ENCODE measurements at places on chromosomes 3 and 15.

GRCh38 chr15:92028389-92028724 lies 174.8 kb downstream of the SLCO3A1 start:
- no peak for DNase-seq

DNA sequence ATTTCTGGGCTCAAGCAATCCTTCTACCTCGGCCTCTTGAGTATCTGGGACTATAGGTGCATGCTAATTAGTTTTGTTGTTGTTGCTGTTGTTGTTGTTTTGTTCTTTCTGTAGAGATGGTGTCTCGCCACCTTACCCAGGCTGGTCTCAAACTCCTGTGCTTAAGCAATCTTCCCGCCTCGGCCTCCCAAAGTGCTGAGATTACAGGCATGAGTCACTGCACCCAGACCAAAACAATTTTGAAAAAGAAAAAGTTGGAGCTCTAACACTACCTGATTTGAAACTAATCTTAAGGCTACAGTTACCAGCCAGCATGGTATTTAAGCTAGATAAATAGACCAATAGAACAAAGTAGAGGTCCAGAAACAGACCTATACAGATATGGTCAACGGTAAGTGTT lies 29.8 kb downstream of the KPNA1 start:
- no peak for DNase-seq

- DNase-seq, result no peak
Measured at GRCh38 chr3:66335671-66336070, 114.9 kb downstream of the SLC25A26 start.

DNA sequence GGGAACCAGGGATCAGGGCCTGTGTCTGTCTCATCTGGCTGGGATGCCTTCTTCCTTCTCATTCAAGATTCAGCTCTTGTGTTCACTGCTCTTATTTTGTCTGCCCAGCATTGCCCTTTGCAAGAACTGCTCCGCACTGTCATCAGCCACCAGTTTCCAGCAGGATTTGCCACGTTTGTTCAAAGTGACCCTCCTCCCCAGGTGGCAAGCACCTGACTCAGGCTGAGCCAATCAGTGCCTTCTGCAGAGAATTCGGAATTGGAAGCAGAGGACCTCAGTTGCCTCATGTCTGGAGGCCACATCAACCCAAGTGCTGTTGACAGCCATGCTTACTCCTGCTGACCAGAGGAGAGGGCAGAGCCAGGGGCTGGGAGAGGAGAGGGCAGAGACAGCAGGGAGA lies 124.5 kb downstream of the SMAD6 start:
- no peak for DNase-seq

DNA sequence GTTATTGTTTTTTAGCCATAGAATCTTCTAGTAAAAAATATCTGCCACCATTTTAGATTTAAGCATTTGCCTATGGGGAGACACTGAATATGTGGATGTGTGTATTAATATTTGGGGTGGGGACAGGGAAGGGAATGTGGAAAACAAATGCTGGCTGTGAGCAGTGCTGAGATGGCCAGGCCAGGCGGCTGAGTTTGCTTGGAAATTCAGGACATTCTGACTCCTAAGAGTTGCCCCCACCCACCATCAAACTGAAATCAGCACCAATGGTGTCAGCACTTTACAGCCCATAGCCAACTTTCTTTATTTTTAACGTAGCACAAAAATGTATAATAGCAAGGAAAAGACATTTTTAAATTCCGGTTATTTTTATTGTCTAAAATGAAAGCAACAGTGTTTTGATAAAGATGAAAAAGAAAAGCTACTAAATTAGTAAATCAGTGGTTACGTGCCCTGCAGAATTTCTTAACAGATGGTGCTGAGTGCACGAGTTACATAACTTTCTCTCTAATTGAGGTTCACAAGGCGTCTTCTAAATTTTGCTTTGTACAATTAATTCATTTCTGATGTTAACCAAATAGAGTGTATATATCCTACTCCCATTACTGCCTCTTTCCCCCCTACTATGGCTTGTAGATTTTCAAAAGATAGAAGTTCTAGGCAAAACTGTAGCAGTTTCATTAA lies 34.0 kb downstream of the B3GALNT1 start:
- DNase-seq, result no peak

DNA sequence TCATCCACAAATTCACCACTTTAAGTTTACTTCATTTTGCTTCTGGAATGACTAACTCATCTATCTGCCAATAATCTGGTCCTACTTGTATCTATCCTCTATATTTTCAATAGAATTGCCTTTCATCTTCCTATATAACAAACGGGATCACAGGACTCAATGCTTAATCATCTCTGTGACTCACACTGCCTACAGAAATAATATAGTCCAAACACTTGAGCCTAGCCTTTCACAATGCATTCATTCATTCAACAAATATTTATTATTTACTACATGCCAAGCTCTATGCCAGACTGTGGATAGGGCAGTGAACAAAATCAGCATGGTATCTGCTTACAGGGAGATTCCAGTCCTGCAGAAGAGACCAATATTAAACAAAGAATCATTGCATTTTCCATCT lies 16.6 kb upstream of the AGTR1 start:
- no peak for DNase-seq

GRCh38 chr3:128073807-128074206 lies 21.6 kb downstream of the SEC61A1 start:
- DNase-seq, result no peak

DNA sequence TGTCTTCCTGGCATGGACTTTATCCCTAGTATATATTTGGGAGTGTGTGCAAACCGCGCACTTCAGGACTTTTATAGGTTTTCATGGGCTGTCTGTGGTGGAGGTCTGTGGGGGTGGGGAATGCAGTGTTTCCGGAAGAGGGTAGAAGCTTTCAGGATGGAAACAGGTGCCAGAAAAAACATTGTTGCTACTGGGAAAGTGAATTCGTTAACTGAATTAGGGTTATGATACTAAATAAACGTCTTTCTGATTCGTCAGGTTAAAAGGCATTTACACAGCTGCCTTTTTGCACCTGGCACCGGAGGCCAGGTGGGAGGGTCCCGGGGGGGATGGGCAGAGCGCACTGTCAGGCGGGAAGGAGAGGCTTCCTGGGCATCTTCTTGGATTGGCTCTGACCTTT lies 62.1 kb downstream of the SLCO3A1 start:
- no peak for DNase-seq

- DNase-seq, result no peak
Measured at GRCh38 chr15:91068436-91068835, 31.6 kb upstream of the SV2B start.

DNA sequence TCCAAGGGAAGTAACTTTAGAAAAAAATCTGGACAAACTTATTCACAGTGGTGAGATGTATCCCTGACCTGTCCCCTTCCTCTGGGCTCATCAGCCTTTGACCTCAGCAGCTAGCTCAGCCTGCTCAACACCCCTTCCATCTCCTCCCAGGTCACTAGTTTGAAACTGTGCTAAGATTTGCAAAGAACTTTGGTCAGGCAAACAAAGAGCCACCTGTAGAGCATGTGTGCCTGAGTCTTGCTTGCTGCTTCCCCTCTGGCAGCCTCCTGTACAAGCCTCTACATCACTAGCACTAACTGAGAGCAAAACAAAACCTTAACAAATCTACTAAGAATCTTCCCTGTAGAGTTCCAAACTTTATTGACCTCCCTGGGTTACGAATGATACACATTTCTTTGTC lies 43.9 kb downstream of the NR1I2 start:
- no peak for DNase-seq

DNA sequence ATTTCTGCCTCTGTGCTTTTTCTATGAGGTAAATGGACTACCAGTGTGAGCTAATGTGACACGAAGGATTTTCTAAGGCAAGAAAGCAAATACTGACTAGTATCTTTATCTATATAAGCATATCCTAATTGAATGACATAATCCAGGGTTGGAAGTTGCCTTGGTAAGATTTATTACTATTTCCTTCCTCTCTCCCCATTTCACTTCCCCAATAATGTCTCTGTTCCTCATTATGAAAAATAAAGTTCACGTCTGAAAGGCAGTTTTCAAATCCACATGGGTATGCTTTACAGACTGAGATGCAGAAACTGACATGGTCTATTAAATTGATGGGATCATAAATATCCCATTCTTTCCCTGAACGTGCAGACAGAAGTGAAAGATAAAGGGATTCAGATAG lies 86.0 kb downstream of the DTWD1 start:
- no peak for DNase-seq

- DNase-seq, result no peak
Measured at GRCh38 chr15:95610945-95611344, 719.6 kb upstream of the NR2F2 start.

DNA sequence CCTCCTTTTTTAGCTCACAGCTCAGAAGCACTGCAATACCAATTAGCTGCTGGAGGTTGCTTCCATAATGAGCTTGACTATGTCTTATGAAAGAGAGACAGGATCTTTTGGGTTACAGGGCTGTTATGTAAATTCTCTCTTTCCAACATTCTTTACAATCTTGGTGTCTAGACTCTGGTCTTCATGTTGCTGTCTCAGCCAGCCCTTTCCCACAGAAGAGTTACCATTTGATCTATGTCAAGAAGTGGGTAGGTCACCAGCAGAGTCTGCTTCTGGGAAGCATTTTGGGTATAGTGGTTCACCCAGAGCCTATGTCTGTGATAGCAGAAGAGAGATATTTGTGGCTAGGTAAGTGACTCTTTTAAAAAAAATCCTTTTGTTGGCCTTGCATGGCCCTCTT lies 234.5 kb downstream of the SATB1 start:
- DNase-seq, result no peak

- no peak for DNase-seq
Measured at GRCh38 chr15:43218908-43219706, 1.7 kb downstream of the EPB42 start.

GRCh38 chr3:104556372-104557078 lies 810.2 kb upstream of the ALCAM start:
- no peak for DNase-seq

- DNase-seq, result no peak
Measured at GRCh38 chr15:98289747-98290146, 329.2 kb downstream of the ARRDC4 start.

GRCh38 chr3:87084868-87085267 lies 93.9 kb upstream of the VGLL3 start:
- DNase-seq, result no peak

GRCh38 chr3:198113206-198114053 lies 153.4 kb downstream of the LMLN start:
- DNase-seq, result no peak

DNA sequence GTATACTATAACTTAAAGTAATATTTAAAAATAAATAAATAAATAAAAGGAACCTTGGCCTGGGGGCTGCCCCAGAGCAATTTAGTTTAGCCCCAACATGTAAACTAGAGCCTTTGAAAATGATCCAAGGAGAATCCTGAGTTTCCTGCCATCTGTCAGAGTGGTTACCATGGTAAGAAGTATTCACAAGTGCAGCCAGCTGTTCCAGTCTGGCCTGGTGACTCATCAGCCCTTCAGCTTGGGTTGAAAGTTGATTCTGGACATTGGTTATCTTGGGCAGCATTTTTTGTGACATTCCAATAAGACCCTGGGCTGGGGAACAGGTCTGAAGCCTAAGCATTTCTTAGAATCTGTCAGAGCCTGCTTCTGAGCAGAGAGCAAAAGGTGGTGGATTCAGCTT lies 72.7 kb upstream of the LRTM1 start:
- no peak for DNase-seq

DNA sequence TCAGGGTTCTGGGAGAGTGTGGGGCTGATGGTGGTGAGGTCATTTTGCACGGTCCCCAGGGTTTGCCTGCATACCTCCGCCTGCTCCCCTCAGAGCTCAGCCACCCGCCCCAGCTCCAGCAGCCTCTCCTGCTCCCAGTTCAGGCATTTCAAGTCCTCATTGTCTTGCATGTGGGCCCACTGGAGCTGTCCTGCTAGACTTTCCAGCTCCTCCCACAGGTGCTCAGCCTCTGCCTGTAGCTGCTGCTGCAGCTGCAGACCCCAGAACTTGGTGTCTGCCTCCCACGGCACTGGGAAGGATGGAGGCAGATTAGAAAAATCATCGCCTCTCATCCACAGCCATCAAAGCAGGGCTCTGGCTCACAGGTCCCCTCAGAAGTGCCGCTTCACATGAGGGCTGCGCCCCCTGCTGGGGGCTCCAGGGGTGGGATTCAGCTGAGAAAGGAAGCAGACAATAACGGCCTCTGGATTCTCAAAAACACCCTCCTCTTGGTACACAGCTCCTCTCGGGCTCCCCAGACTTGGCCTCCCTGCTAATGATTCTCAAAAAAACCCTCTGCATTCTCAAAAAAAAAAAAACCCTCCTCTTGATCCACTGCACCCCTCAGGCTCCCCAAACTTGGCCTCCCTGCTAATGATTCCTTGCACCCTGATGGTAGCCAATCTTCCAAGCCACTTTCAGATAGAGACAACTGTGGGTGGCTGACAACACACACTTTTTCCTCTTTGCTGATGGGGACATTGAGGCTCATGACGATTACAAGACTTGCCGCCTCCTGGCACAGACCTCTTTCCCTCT lies 89.3 kb upstream of the C2CD4B start:
- peak; percentile 67 for DNase-seq

DNA sequence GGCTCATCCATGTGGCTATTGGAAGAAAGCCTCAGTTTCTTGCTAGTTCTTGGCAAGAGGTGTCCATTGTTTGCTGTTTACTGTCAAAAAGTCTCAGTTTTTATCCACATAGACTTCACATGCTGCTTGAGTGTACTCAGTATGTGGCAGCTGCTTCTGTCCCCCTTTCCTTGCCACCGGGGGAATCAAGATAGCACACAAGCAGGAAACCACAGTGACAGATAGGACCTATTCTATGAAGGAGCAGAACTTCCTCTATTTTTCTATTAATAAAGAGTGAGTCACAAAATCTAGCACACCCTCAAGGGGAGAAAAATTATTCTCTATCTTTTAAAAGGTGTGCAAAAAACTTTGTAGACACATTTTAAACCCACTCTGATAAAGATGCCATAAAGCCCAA lies 121.4 kb upstream of the GMNC start:
- DNase-seq, result no peak

DNA sequence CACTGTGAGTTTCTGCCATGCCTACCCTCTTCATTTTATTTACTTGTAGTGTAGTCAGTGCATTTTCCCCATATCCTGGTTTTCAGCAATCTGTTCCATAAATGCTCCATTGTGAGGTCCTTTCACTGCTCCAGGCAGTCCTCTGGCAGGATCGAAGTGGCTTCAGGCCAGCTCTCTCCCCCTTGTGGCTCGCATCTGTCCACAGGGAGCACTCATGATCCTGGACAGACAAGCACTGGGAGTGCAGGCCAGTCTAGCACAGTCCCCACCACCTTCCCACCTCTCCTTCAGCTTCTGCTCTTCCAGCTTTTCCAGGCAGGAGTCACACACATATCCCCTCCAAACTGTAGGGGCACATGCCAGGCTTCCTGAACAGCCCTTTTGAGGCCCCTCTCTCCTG lies 173.6 kb downstream of the PPM1L start:
- no peak for DNase-seq
